ENCODE measurements at places on chromosomes 1 and 21.

DNA sequence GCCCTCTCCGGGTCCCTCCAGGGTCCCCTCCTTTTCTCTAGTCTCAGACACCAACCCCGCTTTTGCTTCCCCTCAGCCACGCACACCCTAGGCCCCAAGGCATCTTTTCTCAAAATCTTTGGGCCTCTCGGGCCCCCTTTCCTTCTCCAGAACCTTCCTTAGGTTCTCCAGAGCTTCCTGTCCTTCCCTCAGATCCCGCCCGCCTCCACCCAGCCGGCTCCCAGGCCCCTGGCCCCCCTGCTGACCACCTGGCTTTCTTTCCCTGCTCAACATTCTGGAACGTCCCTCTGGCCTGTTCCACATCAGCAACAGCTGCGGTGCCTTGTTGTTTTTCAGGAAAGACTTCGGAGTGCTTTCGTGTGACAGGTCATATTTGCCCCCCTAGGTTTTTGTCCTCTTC lies 1.2 kb downstream of the ZDHHC18 start:
- no peak for DNase-seq

- DNase-seq, result no peak
These were observed 59.2 kb downstream of the LRRN2 start for GRCh38 chr1:204626381-204626780.

- no peak for DNase-seq
These were observed 28.2 kb downstream of the STPG1 start for GRCh38 chr1:24385160-24385940.

DNA sequence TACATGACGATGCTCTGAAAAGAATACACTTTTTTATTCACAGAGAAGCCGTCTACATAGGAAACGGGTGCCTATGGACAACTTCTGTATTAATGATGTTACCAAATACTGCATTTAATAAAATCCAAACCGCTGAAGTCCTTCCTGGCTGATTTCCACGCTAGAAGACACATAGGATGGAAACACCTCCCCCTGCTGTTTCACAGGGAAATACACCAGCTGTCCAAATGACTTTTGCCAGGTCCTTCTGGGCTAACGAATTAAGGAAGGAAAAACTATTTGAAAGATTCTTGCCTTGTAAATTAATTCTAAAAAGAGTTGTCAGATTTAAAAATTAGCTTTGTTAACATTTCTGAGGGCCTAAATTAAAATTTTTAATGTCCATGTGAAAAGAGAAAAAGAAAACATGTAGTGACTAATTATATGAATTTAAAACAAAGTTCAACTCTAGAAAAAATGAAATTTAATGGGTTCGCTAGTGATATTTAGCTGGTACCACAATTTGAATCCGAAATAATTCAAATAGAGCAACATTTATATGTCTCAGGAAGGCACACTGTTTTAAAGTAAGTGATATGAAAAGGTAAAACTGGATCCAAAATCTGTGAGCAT lies 146.0 kb downstream of the RERE start:
- DNase-seq, result no peak

- no peak for DNase-seq
These were observed 1.4 kb downstream of the MAGI3 start for GRCh38 chr1:113391649-113392271.

DNA sequence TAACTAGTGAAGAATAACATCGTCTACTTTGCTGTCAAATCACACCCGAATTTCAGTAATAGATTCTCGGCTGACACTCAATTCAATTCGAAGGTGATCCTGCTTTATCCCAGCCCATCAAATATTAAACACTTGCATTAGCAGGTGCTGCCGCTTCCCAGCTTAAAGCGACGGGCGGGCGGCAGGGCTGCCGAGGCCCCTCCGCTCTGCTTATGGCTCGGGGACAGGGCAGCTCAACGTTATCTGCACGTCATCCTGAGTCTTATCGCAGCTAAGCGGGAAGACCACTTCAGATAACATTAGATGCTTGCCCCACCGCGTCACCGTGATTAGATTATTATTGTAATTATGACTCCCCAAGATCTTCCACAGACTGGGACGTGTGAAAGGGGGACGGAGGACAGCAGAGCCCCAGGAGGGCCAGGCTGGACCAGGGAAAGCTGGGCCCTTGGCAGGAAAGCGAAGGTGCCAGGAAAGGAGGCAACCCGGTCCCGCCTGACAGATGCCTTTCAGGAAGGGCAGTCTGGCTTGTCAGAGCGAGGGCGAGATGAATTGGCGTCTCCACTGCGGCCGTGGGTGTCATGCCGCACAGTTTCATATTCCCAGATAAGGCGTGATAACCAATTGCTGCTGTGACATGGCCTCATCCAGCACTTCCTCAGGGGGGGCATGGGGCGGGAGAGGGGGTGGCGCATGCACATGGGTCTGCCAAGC lies 37.0 kb downstream of the DMAP1 start:
- DNase-seq, result no peak

DNA sequence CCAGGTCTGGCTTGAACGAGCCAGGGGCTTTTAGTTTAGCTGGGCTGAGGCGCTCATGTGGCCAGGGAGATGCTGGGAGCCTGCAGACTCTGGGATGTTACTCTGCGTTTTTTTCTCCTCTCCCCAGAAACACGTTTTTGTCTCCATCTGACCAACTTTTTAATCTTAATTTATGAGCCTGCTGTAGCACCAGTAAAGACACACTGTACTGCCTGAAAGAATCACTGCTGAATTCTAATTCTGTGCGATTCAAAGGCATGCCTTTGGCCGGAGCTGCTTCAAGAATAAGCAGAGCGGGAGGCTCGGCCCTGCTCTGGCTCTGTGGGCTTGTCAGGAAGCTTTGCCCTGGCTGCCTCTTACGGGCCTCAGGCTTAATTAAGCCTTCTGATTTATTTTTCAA lies 129.5 kb downstream of the CAMTA1 start:
- DNase-seq, result no peak

GRCh38 chr1:54490361-54491248 lies 57.4 kb upstream of the ACOT11 start:
- no peak for DNase-seq

All from stimulated activated CD4-positive, alpha-beta T cell treated with anti-CD3 and anti-CD28 coated beads, Interleukin-1b, Interleukin-23, amount 100 ng/mL, for 4 hours (primary cell).